Mammary epithelial cell (primary cell): ENCODE measurements at places on chromosomes 1 and 21.

DNA sequence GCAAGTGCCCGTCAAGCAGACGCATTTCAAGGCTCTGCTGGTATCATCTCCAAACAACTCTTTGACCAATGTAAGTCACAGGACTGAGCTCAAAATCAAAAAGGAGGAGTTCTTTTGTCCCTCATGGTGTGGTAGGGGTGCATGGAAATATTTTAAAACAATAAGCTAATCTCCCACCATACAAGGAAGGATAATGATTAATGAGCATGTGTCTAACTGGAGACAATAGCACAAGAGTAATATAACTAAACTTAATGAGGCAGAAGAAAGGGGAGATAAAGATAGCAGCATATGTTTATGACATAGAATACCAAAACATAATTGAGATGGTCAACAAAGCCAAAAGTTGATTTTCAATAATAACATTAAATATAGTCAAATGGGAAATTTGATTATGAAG, 668.0 kb upstream of the ZP4 start:
- DNase-seq, result no peak

DNA sequence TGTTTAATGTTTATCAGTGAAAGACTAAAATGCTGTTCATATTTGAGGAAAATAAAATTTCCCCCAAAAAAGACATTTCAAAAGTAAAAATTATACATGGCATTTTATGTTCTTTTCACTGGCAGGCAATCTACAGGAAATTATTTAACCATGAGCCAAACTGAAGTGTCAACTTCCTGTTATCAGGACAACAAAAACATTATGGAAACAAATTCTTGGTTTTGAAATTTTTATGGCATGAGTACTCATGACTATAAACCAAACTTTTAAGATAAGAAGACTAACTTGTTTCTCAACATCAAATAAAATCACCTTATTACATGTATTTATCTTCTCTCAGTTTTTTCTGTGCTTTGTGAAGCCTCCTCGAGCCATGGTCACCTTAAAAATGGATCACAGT, 698.6 kb downstream of the LTN1 start:
- peak; percentile 25 for DNase-seq

DNA sequence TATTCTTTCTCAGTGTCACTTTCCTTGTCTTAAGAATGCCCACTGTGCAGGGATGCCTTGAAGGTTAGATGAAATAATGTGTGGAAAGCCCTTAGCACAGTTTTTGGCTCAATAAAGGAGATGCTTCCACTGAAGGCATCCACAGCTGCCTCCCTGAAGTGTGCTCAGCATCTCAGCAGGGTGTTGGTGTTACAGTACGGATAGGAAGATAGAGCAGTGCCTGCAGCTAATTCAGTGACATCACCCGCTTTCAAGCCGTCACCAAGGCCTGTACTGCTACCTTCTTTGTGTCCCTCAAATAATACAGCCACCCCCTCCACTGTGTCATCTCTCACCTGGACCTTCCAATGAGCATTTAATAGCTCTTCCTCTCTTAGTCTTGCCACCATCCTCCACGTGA, 59.0 kb downstream of the NDUFS5 start:
- no peak for DNase-seq

DNA sequence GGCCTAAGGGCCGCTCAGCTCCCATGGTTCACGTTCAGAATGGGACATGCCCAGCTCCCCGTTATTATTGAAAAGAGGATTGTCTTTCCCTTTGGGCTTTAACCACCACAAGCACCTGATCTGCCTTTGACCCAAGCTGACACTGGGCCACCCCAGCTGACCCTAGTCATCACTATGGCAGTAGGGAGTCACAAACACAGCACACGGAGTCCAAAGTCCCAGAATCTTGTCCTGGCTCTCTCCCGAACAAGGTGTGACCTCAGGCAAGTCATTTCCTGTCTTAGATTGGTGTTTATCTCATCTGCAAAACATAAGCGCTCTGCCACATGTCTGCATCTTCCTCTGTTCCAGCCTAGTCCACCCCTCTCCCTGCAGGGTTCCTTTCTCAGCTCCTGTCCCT, 31.5 kb downstream of the IGFN1 start:
- no peak for DNase-seq

DNA sequence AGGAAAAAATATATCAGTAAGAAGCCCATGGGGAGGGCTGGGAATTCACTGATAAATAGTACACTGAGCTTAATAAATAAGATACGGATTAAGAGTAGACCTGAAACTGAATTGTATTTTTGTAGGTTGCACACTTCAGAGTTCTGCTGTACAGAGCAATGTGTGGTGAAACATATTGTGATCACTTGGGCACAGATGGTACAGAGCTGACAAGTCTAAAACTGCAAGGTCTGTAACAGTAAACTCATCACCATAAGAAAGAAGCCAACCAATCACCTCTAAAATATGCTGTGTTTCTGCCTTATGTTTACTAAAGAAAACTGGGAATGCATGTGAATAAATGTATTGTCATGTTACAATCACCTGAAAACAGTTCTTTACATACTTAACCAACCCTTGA, 360.7 kb downstream of the MRPL39 start:
- DNase-seq, result no peak

DNA sequence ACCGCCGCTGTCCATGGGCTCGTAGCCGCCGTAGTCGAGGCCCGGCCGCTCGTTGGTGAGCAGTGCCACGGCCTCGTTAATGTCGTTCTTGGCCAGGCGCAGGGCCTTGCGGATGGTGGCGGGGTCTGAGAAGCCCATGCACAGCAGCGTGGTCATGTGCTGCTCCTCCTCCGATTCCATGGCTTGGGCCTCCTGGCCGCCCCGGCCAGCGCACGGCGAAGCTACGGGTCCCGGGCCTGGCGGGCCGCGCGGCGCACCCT, 300 bp downstream of the USP24 start:
- no peak for DNase-seq

DNA sequence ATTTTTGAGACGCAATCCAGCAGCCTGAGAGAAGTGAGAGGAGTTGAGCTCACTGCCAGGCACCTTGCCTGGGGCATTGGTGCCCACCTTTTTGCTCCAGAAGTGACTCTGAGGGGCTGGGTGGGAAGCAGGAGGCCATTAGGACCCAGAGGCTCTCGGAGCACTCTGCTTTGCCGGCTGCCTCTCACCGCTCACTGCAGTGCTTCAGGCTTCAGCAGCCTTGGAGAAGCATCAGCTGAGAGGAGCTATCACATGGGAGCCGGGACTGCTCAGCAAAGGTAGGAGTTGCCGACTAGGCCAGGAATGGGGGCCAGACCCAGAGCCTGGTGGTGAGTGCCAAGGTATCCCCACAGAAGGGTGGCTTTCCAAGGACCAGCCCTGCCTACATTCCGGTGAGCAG, at the start of gene GPR61:
GPR61 (plus strand) TSS at position 197 of the 400 bp plus-strand sequence. CDS start 3,151 bp downstream, outside the sequence.
- no peak for DNase-seq

DNA sequence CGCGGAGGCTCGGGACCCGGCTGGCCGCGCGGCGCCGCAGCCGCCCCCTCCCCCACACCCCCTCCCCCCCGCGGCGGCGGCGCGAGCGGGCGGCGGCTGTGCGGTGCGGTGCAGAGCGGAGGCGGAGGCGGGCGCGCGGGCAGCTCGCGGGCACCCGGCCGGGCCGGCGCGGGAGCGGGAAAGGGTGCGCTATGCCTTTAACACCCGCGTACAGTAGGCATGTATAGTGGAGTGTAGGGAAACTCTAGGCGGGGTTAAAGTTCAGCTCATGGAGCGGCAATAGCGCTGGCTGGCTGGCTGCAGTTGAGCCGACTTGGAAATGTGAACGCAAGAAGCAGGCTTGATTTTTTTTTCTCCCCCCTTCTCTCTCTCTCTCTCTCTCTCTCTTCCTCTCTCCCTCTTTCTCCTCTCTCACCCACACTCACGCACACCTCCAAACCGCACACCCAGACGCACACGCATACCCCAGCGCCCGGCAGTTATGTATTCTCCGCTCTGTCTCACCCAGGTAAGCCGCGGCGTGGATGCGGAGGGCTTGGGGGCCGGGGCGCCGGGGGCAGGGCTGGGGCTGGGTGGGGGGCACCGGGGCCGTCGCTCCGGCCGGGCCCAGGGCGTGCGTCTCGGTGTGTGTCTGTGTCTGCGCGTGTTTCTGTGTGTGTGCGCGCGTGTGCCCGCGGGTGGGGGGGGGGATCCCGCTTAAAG, at the start of gene NFIA:
NFIA (plus strand) TSS at position 251 of the 702 bp plus-strand sequence.
- peak; percentile 62 for DNase-seq

- no peak for DNase-seq
Measured at GRCh38 chr1:56515898-56516538, 63.3 kb downstream of the PLPP3 start.

DNA sequence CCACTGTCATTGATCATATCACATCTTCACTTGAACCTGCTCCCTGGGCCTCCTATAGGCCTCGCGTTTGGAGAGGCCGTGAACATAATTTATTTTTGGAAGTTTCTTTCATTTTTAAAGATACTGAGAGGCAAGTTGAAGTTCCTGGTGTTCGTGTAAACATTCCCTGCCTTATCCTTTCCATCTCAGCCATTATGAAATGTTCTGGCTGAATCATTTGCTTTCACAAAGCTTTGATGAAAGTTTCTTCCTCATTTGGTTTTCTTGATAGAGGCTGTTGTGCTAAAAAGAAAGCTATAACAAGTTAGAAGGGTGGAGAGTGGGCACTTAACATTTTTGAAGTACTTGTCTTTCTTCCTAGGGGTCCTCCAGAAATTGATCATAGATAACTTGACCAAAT, 15.5 kb downstream of the CAMTA1 start:
- no peak for DNase-seq

- DNase-seq, result no peak
Measured at GRCh38 chr1:98458511-98459485, 202.7 kb upstream of the SNX7 start.
